Cardiac muscle cell (in vitro differentiated cells and primary cell): ENCODE measurements at places on chromosomes 1 and 21. TPM values are rescaled to one million over a fixed set of nuclear protein-coding genes. Genes with fewer than 3 reads are reported as not detected.

Gene RNU1-4
- polyA plus RNA-seq = 3.8 TPM in 1 of 2 replicates, not detected in the other

DNA sequence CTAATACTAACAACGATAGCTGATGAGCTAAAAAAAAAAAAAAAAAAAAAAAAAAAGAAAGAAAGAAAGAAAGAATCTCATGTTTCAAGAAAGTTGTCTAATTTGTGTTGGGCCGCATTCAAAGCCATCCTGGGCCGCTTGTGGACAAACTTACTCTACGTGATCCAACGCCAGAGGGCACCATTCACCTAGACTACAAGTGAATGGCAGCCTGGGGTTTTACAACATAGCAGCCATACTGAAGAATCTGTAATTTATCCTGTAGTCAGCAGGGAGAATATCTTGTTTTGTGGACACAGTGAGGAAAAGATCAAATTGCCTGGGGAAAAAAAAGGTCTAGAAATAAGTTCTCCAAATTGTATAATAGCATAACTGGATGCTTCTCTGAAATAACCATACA, 47.0 kb downstream of the CYP2J2 start:
- peaks cover 20% of the 10 kb centered on the region for H3K4me1 ChIP-seq
- DNase-seq = peak; percentile 90
- peaks cover 3% of the 10 kb centered on the region for H3K36me3 ChIP-seq
- no peak overlapping the region for H3K27ac ChIP-seq
- no peak overlapping the region for H3K4me3 ChIP-seq

Gene PRKCZ
- 43.8 and 44.6 TPM in 2 replicates for polyA plus RNA-seq

DNA sequence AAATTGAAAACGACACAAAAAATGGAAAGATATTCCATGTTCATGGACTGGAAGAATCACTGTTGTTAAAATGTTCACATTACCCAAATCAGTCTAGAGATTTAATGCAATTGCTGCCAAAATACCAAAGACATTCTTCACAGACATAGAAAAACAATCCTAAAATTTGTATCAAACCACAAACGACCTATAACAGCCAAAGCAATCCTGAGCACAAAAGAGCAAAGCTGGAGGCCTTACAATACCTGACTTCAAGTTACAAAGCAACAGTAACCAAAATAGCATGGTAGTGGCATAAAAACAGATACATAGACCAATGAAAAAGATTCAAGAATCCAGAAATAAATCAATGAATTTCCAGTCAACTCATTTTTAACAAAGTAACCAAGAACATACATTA, 1077.3 kb downstream of the KCNT2 start:
- no peak for DNase-seq
- no peak overlapping the region for H3K4me3 ChIP-seq
- H3K4me1 ChIP-seq = no peaks in the 10 kb centered on the region
- H3K27me3 ChIP-seq = no peaks in the 10 kb centered on the region
- H3K36me3 ChIP-seq = no peaks in the 10 kb centered on the region

GRCh38 chr1:228198977-228199590, 8.8 kb upstream of the OBSCN start:
- H3K4me1 ChIP-seq = no peaks in the 10 kb centered on the region
- H3K36me3 ChIP-seq = no peaks in the 10 kb centered on the region
- H3K4me3 ChIP-seq = no peak overlapping the region

Gene OR14K1
- not detected in 2 replicates for polyA plus RNA-seq

Gene RNU1-2
- 3.8 TPM in 1 of 2 replicates, not detected in the other for polyA plus RNA-seq

Gene ENAH
- polyA plus RNA-seq = 46.4 and 66.6 TPM in 2 replicates
